Left renal cortex interstitium (tissue), 4 donors: ENCODE measurements at places on chromosomes 6 and 20.

GRCh38 chr6:13611715-13612114, 3.4 kb upstream of the NOL7 start:
- no peak for DNase-seq

GRCh38 chr6:15365273-15365687, 119.4 kb downstream of the JARID2 start:
- no peak for DNase-seq

GRCh38 chr6:111339294-111339693, 143.7 kb downstream of the REV3L start:
- DNase-seq = no peak

DNA sequence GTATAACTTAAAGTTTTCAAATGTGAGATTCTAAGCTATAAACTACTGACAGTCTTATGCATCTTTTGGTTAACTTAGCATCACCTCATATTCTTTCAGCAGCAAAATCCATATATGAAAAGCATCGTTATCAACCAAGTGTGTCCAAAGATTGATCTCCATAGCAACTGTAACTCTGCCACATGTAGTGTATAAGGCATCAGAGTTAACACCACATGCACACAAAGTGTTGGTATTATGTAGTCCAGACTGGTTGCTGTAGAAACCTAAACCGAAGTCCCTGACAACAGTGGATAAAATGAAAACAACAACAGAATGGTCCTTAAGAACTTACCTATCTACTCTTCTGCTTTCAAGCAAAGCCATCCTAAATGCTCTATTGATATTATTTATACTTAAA, 39.6 kb downstream of the PDSS2 start:
- DNase-seq = no peak

- DNase-seq = no peak
Observed at GRCh38 chr6:118535176-118535844, 12.8 kb upstream of the PLN start.

- peak; percentile 97 for DNase-seq
Observed at GRCh38 chr6:26240157-26241032, 124.6 kb upstream of the BTN3A2 start.

- no peak for DNase-seq
Observed at GRCh38 chr20:16147216-16147615, 426.0 kb downstream of the KIF16B start.

- DNase-seq = no peak
Observed at GRCh38 chr6:10405513-10405900, 9.4 kb downstream of the TFAP2A start.

GRCh38 chr6:167567142-167568033, 242.5 kb downstream of the TTLL2 start:
- no peak for DNase-seq

DNA sequence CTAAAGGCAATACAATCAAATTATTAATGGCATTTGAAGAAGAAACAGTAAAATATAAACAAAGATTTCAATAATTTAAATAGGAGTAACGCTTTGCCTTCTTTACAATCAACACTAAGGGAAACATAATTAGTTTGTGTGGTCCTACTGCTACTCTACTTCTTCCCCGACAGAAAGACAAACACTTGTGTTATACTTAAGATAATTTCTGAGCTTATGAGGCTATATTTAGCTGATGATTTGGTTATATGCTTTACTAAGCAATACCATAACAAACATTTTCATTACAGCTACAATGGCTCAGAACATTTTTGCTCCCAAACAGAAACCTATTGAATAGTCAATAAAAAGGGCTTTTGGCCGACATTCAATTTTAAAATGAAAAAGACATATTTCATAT, 1217.2 kb upstream of the GJE1 start:
- DNase-seq = no peak

DNA sequence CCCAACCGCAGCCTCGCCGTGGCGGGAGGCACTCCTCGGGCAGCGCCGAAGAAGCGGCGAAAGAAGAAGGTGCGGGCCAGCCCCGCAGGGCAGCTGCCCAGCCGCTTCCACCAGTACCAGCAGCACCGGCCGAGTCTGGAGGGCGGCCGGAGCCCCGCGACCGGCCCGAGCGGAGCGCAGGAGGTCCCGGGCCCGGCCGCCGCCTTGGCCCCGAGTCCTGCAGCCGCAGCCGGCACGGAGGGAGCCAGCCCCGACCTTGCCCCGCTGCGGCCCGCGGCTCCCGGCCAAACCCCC, 525 bp downstream of the PNRC1 start:
- DNase-seq = no peak

DNA sequence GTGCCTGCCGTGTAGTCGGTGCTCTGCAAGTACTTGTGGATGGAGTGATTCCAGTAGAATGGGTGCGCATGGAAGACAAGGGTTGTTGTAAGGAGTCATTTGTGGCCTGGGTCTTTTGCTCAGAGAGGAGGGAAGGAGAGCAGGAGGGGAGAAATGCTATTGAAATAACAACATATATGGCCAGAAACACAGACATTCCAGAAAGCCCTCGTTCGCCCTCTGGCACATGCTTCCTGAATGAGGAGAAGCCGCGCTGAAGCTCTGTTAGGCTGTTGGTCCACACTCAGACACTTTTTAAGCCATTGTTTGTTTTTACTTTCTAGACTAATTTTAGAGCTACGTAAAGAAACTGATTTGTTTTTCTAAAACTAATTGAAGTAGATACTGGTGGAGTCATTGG, 107.4 kb downstream of the RPP40 start:
- no peak for DNase-seq

- DNase-seq = no peak
Observed at GRCh38 chr20:46572153-46572552, 21.7 kb upstream of the OCSTAMP start.

GRCh38 chr20:47672166-47672565, 113.1 kb downstream of the SULF2 start:
- DNase-seq = no peak

DNA sequence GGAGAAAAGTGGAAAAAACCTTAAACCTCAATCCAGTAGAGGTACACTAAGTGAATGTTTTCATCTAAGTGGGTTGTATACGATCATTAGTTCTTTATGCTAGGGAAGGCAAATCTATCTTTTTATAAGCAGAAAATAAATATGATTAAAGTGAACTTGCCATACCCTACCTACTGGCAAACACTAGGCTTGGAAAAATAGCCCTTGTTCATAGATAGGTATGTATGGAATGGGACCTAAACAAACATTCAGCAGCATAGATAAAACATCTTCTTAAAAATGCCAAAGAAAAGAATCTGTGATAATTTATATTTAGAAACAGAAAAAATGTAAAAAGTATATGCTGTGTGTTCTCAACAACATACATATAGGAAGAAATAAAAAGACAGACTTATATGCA, 18.8 kb downstream of the REV3L start:
- no peak for DNase-seq

- DNase-seq = no peak
Observed at GRCh38 chr6:106046854-106047200, 39.3 kb upstream of the PRDM1 start.

GRCh38 chr20:60718743-60719480, 533.1 kb upstream of the CDH4 start:
- DNase-seq = no peak

GRCh38 chr6:143536461-143536865, 24.9 kb upstream of the FUCA2 start:
- DNase-seq = no peak

DNA sequence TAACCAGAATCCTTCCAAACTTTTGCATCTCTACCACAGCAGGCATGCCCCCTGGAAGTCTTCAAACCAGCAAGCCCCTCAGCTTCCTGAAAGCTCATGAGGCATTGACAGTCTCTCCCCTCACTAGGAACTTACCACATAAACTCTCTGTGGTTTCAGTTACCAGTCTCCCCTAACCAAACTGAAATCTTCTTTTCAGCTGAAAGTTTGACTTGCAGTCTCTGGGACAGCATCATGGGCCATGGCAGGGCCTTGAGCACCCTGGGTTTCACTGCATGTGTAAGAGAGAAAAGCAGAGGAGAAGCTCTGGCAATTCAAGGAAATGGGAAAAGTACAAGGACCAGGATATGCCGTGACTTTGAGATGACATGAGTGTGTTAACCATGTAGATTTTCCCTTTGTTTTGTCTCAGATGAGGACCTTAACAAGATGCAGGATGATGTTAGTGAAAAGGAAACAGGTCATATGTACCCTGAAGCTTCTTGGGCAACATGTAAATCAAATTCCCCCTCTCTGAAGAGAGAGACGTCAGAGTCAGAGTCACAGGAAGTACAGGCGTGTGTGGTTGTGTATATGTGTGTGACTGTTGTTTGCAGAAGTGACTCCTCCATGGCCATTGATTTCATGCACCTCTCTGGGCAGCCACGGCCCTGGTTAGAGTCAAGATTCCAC, 106.3 kb downstream of the TNFRSF21 start:
- DNase-seq = no peak

DNA sequence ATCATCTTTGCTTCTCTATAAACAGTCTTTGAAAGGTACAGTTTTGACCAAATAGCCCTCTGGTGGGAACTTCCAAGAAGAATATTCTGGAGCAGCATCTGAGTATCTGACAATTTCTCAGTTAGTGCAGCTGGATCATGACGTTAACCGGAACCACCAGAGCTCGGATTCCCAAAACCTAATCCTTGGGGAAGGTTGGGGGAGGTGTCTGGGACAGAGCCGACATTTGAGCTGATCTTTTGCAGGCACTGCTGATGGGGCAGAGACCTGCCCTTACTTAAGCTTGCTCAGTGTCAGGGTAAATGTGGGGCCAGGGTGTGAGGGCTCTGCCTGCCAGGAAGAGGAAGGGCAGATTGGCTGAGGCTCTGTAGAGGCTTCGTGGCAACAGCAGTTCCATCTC, 416.6 kb downstream of the DHX35 start:
- no peak for DNase-seq

GRCh38 chr20:21490105-21490504, 23.8 kb downstream of the NKX2-2 start:
- no peak for DNase-seq

- DNase-seq = no peak
Observed at GRCh38 chr20:3586093-3586492, 77.1 kb downstream of the GFRA4 start.

DNA sequence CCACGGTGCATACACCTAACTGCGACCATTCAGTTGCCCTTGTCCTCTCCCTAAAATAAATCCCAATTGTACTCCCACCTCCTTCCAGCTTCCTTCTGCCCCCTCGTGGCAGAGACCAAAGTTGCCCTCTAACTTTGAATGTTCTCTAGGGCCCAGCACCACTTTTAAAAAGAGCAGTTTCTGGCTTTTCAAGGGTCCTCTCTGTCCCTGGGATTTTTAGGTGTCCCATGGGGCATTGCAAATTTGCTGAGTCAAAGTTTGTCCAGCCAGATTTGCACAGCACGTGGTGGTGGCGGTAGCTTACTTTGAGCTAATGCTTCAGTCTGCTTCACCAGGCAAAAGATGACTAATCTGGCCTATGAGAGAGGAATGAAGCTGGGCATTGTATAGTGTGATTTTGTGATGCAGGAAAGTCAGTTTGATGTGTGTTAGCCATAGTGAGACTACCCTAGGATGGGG, 100.2 kb downstream of the PERP start:
- no peak for DNase-seq

GRCh38 chr6:10759312-10759839, 11.8 kb downstream of the TMEM14B start:
- DNase-seq = no peak

GRCh38 chr6:157493576-157493975, 112.6 kb downstream of the ZDHHC14 start:
- no peak for DNase-seq

- no peak for DNase-seq
Observed at GRCh38 chr6:70119218-70119835, 183.6 kb downstream of the COL9A1 start.

GRCh38 chr6:12594530-12594893, 122.1 kb upstream of the PHACTR1 start:
- DNase-seq = no peak

GRCh38 chr6:157999168-158000051, 17.7 kb downstream of the SYNJ2 start:
- no peak for DNase-seq

DNA sequence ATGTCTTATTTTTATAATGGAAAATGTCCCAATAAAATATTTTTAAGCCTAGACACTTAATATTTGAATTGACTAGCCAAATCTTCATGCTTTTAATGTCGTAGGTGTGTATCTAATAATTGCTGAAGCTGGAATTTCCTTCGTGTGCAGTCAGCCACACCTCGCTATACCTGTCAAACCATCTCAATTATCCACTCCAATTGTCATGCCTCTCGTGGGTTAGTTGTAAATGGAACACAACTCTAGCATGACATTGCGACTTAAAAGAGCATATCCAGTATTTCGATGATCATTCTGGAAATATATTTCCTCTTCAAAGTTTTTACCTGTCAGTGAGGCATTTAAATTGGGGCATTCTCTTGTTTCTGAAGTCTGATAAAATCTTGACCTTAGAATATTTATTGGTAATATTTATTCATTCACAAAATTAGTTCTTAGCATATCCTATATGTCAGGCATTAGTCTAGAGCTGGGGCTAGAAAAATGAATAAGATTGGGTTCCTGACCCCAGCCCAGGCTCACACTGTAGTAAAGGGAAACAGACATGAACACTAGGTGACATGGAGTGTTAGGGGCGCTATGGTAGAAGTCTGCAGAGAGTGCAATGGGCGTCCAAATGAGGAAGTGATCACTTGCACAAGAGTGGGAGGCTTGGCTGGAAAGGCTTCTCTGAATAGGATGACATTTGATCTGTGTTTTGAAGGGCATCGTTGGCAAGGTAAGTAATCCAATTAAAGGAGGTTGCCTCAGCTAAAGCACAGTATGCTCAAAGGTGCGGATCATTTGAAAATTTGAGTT, 11.0 kb upstream of the CFAP206 start:
- DNase-seq = no peak

DNA sequence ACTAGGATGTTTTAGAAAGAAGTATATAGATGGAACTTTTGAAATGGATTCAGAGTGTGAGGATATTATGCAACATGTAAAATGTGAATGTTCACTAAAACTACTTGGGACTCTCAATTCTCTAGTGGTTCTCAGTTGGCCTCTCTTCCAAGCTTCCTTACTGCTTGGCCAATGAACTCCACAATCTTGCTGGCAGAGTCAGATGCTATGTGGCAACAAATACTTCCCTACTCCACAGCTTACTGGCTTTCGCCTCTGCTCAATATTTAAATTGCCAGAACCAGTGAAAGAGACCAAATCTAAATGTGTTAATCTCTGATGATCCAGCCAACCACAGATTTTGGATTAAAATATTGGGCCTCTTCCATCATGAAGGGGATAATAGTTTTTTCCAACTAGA, 138.4 kb downstream of the HTR1B start:
- DNase-seq = no peak

GRCh38 chr6:79215213-79215824, 19.2 kb downstream of the HMGN3 start:
- no peak for DNase-seq

GRCh38 chr6:14743474-14744211, 502.2 kb upstream of the JARID2 start:
- DNase-seq = no peak

- DNase-seq = no peak
Observed at GRCh38 chr20:23298926-23299672, 51.5 kb upstream of the NXT1 start.

DNA sequence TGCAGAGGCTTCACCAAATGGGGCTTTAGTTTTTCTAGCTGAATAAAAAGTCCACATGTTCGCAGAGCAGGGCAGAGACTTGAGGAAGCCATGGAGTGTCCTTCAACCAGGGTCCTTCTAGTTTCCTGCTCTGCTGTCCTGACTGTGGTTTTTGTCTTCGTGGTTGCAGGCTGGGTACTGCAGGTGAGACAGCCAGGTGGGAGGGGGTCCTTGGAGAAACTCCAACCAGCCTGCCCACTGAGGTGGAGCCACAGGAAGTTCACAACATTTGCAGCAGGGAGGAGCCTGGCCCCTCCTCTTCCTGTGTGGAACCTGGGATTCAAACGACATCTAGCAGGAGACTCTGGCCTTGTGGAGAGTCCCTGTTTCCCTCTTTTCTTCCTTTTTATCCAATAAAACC, 68.8 kb upstream of the MYLIP start:
- DNase-seq = no peak
